Skeletal muscle tissue (tissue), 5 donors: ENCODE measurements at places on chromosomes 5 and 9. TPM values are rescaled to one million over a fixed set of nuclear protein-coding genes. Genes with fewer than 3 reads are reported as not detected.

TMEM252 gene
- total RNA-seq, result not detected

MUSK gene
- 8.4 TPM for total RNA-seq

SLC45A2 gene
- total RNA-seq, result 0.52 TPM

GMCL2 gene
- total RNA-seq, result not detected

ZNF618 gene
- 4.7 TPM for total RNA-seq

SOHLH1 gene
- under 0.01 TPM for total RNA-seq

BTNL8 gene
- not detected for total RNA-seq

PLPPR1 gene
- 6.3 TPM for total RNA-seq

TARS1 gene
- 84.0 TPM for total RNA-seq

AGXT2 gene
- total RNA-seq, result not detected

FOXD4L3 gene
- total RNA-seq, result not detected

PCDHGB3 gene
- 3.1 TPM for total RNA-seq

PRLR gene
- total RNA-seq, result 0.52 TPM

ENG gene
- 9.4 TPM for total RNA-seq

MLANA gene
- total RNA-seq, result not detected

PRDM9 gene
- total RNA-seq, result not detected

ZDHHC11 gene
- 1.0 TPM for total RNA-seq

KCNV2 gene
- not detected for total RNA-seq

FGFR4 gene
- 51.1 TPM for total RNA-seq

POLR3G gene
- 0.52 TPM for total RNA-seq

ERCC8 gene
- total RNA-seq, result 19.3 TPM

KIF24 gene
- 5.7 TPM for total RNA-seq

DNAH5 gene
- total RNA-seq, result 1.0 TPM

ACOT12 gene
- 0.52 TPM for total RNA-seq

FAM13B gene
- 43.8 TPM for total RNA-seq

FLT4 gene
- 8.4 TPM for total RNA-seq

EDIL3 gene
- 14.1 TPM for total RNA-seq

WNK2 gene
- total RNA-seq, result 4.7 TPM

PAPPA gene
- total RNA-seq, result 0.52 TPM

TAF11L9 gene
- total RNA-seq, result not detected

DAB2 gene
- total RNA-seq, result 91.3 TPM

HTR1A gene
- not detected for total RNA-seq

IFNA7 gene
- total RNA-seq, result not detected
